ENCODE measurements at places on chromosomes 4 and X.

- DNase-seq = no peak
These were observed 2451.8 kb downstream of the PCDH7 start for GRCh38 chr4:33171873-33172525.

- no peak for DNase-seq
These were observed 16.0 kb downstream of the HPSE start for GRCh38 chr4:83318666-83319065.

DNA sequence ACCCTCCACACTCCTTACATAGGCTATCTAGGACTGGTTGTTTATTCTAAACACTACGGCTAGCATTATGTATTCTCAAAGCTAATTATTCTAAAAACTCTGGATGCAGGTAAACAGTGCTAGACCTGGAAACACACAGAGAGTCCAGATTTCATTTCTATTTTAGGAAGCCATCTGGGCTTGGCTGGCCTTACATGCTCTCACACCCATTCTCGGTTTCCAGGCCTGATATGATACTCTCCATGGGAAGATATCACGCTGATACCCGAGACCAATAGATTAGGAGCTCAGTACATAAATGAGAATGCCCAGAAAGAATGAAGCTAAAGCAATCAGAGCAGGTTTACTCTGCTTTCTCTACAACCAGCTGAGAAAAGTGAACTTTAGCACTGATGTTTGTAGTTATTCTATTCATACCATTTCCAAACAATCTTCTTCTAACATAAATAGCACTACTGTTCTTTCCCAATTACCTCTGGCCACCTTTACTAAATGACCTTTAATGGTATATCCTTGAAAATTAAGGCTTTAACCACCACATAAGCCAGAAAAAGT is 973.3 kb downstream of the PCDH18 start:
- DNase-seq = no peak

GRCh38 chr4:169050881-169051760 is 41.1 kb upstream of the CBR4 start:
- DNase-seq = no peak

DNA sequence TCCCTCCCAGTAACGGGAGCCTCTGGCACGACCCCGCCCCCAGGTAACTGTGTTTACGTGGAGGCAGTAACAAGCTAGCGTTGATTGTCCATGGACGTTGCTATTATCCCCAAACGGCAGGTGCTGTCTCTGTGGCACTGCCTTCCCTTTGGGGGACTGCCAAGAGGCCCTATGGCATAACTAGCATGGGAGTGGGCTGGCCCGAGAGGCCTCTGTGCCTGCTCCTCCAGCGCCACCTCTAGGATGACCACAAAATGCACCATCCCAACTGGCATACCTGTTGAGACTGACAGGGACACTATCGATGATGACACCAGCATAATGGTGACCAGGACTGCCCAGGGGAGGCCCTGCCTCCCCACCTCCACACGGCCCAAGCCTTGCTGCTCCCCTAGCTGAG is 1.5 kb downstream of the SRPK3 start:
- DNase-seq = no peak

- DNase-seq = no peak
These were observed 112.2 kb downstream of the BCOR start for GRCh38 chrX:39985551-39985950.

DNA sequence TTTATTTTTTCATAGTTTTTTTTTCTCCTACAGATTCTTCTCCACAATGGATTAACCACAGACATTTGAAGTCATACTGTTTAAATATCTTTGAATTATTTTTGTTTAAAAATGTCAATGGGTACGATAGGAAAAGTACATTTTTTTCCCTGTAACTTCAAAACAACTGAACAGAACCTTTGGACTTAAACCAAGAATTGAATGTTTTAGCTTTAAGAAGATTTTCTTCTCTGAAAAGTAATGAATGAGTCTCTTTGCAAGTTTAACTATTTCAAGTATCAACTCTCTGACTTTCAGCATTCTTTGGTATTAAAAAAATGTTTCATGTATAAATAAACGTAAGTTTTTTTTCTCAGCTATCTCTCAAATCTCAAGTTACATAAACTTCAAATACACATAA is 364.3 kb downstream of the FBXO8 start:
- DNase-seq = no peak

GRCh38 chr4:40482985-40483647 is 146.5 kb downstream of the RBM47 start:
- no peak for DNase-seq

DNA sequence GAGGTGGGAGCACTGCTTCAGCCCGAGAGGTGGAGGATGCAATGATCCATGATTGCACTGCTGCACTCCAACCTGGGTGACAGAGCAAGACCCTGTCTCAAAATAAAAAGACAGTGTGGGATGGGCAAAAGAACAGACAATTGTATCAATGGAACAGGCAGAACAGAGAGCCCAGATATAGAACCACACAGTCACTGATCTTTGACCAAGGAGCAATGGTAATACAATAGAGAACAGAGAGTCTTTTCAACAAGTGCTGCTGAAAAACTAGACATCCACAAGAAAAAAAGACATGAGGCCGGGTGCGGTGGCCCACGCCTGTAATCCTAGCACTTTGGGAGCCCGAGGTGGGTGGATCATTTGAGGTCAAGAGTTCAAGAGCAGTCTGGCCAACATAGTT is 5.9 kb downstream of the FAM53A start:
- no peak for DNase-seq

DNA sequence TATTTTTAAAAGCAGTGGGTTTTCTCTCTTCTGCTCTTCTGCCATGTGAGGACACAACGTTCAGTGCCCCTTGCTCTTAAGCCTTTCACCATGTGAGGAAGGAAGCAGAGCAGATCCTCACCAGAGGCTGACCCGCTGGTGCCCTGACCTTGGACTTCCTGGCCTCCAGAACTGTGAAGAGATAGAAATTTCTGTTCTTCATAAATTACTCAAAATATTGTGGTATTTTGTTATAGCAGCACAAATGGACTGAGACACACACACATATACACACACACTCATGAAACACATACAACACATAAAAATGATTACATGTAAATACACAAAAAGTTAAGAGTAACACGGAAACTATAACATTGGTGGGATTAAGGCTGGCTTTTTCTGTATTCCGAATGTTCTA is 244.8 kb upstream of the NOCT start:
- DNase-seq = no peak

DNA sequence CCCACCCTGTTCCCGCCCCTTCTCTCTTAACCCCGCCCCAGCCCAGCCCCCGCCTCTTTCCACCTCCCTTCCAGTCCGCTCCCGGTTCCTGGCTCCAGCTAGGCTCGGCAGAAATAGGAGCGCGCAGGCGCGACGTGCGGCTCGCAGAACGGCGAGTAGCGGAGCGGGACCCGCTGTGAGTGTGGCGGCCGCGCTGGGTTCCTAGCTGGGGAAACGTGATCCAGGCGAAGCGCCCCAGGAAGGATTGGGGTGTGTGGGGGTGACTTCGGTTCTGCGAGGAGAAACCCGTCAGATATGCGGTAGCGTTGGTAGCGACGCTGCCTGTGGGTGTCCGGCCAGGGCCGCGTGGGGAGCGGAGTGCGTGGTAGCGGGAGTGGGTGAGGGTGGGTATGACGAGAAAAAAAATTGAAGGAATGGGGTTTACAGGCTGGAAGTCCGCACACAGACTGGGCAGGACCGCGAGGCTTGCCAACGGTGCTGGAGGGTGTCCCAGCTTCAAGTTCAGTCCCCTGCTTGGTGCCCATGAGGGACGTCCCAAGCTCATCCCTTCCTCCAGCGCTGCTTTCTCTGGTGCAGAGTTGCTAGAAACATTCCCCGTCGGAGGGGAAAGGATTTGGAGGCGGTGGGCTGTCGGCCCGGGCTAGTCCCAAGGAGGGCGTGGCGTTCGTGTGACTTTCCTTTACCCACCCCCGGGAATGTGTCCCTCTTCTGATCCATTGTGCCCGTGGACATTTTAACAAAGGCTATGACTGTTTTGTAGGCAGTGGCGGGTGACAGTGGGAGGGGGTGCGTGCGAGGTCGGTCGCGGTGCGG is at the start of gene PRRG1:
TSS of gene PRRG1 (plus strand) at position 144 of the 813 bp plus-strand sequence. CDS start 56,886 bp downstream, outside the sequence.
- DNase-seq = no peak

GRCh38 chr4:2250357-2251072 is 8.6 kb upstream of the HAUS3 start:
- DNase-seq = no peak

DNA sequence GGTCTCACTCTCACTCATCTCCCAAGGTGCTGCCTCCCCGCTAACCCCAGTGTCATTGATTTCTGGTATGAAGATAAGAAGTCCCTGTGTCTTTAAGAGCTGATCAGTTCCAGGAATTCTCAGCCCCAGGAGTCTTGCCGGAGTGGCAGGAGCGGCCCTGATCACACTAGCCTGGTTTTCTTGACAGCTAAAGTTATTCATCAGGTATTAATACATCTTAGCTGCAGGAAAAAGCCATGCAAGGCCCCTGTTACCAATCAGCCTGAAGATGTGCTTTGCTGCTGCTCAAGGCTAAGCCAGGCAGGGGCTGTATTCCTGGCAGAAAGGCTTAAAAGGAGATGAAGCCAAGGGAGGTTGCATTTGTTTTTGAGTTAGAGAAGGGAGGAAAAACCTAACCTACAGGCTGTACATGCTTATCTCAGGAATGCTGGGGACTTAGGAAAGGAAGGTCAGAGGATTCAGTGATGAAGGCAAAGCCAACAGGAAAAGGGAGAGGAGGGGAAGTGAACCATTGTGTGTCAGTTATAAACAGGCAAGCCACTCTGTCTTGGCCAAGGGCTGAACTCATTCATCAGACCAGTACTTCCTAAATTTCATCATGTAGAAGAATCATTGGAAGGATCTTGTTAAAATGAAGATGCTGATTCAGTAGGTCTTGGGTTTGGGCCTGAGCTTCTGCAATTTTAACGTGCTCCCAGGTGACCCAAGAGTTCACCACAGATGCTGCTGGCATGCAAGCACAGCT is 8.6 kb downstream of the SRPX start:
- no peak for DNase-seq

DNA sequence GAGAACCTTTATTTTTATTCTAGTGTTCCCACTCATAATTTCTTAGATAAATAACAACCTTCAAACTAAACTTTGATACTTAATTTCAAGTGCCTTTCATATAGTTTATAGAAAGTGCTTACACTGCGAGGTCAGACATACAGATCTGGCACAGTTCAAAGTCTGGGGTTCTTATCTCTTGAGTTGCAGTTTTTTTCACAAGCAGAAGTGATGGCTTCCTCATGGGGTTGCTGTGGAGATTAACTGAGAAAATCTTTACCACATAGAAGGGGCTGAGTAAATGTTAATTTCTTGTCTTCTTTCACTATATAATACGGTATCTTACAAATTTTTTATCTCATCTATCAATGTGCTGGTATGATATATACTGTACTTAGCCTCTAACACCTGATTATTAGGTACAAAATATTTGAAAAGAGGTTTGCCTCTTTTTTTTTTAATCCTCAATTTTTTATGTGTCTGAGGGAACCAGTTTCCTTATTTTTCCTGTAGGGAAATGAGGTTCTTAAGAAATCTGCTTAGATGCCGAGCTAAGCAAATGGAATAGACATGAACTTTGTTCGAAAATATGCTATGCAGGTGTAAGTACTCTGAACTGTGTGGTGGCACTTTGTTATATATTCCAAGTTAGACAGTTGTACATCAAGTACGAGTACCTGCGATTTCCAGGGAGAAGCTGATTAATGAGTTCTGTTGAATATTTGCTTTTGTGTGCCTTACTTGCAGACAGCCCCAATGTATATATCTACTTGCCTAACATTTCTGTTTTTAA is 3.3 kb downstream of the ING2 start:
- no peak for DNase-seq

GRCh38 chrX:107741404-107741790 is 34.2 kb downstream of the TSC22D3 start:
- DNase-seq = peak; percentile 2
